ENCODE measurements at places on chromosomes 12 and 14.
A peak's percentile ranks its signal among the peaks of the same experiment; 100 is the strongest.

DNA sequence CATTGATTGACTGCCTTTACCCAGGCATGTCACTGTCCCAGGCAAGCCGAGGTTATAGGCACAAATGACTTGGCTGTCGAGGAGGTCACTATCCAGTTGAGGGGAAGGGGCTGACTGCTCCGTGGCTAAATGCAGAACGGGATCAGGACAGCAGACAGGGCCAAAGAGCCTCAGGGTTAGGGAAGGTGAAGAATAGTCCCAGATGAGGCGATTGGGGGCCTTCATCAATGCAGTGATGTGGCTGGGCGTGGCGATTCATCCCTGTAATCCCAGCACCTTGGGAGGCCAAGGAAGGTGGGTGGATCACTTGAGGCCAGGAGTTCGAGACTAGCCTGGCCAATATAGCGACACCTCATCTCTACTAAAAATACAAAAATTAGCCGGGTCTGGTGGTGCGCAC lies 10.7 kb upstream of the GLT1D1 start:
- no peak for DNase-seq

DNA sequence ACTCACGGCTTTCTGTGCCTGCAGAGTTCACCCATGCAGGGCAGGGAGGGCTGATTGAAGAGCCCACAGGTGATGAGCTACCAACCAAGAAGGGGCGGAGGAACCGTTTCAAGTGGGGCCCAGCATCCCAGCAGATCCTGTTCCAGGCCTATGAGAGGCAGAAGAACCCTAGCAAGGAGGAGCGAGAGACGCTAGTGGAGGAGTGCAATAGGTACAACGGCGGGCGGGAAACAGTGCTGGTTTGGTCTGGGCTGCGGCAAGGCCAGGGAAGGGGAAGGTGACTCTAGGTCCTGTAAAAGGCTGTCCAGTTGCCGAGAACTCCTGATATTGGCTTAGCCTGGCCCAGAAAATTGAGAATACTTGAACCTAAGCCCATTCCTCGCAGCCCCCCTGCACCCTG lies 15.2 kb downstream of the HNF1A start:
- DNase-seq = no peak

- DNase-seq = no peak
Observed at GRCh38 chr12:80513211-80513610, 69.2 kb downstream of the PTPRQ start.

DNA sequence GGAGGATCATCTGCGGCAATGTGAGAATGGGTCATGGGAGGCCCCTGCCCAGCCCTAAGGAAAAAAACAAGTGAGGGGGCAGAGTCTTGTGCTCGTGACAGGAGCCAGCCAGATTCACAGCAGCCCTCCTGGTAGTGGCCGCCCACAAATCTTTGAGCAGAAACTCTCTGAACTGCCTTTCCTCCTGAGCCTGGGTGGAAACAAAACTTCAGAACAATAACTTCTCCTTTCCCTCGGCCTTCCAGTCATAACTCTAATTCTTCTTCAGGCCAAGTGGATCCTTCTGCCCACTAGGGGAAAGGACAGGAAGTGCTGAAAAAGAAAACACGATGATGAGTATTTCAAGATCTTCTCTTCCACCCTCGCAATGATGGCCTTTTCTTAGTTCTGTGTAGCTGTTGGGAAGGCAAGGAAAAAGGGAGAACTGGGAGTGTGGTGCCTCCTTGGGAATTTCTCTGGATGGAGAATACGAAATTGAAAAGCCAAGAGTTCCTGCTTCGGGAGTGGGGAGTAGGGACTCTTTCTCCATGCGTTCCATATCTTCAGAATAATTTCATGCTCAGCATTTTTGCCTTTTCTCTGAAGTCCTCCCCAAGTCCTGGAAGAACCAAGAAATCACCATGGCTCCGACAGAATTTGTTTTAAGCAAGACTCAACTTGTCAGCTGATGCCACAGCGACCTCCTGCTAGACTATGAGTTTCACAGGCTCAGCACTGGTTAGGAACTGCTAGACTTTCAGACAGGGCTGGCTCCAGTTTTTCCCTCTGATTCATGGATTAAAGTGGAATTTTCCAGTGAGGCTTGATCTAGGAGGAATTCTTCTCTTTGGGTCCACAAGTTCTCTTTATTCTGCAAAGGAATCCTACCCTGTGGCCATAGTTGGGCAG lies 188.9 kb downstream of the CAND1 start:
- no peak for DNase-seq

- no peak for DNase-seq
Observed at GRCh38 chr12:120158351-120158750, 36.2 kb downstream of the GCN1 start.

DNA sequence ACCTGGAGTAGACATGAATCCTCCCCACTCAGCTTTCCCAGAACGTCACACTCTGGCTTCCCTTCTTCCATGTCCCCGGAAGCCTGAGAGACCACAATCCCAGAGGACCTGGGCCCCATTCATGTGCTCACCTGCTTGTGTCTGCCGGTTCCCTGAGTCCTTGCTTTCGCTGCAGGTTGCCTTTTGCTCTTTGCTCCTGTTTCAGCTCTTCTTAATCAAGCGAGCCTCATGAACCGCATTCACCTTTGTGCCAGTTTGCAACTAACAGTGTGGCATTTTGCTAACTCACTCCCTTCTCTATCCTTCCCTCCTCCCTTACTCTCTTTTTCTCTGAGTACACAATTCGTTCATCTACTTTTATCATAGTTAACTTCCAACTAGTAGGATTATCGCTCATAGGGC lies 23.1 kb downstream of the ENTPD5 start:
- no peak for DNase-seq

GRCh38 chr14:105840266-105841021 lies 314.1 kb downstream of the TMEM121 start:
- no peak for DNase-seq

GRCh38 chr12:65209655-65210043 lies 40.3 kb downstream of the LEMD3 start:
- DNase-seq = no peak

DNA sequence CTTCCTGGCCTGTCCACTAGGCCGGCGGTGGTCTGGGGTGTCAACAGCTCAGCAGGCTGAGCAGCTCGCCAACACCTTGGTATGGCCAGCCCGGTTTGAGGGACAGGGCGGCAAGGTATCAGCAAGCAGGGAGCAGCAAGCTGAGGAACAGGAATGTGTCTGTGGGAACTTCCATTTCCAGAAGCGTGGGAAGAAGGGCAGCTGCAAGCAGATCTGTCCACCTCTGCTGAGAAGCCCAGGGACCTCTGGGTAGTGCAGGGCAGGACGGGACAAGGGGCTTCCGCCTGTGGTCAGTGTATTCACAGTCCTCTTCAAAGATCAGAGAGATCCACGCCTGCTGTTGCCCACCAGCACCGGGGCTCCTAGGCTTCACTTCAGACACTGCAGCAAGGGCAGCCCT lies 36.0 kb downstream of the ACTN1 start:
- no peak for DNase-seq

DNA sequence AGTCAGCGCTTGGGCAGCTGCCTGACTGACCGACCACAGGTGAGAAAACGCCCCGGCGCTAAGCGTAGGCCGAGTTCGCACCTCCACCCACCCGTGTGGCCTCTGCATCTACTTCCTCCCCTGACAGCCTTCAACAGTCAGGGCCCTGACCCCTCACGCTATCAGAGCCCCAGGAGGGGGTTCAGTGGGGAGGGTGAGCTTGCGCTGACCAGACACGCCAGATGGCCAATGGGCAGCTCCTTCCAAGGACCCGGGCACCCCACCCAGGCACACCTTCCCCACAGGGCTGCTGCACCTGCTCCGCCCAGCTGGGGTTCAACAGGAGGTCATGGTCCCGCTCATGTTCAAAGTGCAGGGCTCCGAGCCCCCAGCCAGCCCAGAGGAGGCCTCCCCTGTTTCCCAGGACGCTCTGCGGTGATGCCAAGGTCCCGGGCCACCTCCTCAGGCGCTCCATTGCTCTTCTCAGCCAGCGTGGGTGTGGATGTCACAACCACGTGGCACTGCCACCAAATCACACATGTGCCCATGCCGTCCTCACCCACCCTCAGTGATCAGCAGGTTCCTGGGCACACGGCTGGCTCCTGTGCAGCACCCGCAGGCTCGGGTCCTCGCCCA lies 48.7 kb upstream of the BCL11B start:
- DNase-seq = no peak

- DNase-seq = no peak
Observed at GRCh38 chr14:92581966-92582566, 68.5 kb downstream of the RIN3 start.

DNA sequence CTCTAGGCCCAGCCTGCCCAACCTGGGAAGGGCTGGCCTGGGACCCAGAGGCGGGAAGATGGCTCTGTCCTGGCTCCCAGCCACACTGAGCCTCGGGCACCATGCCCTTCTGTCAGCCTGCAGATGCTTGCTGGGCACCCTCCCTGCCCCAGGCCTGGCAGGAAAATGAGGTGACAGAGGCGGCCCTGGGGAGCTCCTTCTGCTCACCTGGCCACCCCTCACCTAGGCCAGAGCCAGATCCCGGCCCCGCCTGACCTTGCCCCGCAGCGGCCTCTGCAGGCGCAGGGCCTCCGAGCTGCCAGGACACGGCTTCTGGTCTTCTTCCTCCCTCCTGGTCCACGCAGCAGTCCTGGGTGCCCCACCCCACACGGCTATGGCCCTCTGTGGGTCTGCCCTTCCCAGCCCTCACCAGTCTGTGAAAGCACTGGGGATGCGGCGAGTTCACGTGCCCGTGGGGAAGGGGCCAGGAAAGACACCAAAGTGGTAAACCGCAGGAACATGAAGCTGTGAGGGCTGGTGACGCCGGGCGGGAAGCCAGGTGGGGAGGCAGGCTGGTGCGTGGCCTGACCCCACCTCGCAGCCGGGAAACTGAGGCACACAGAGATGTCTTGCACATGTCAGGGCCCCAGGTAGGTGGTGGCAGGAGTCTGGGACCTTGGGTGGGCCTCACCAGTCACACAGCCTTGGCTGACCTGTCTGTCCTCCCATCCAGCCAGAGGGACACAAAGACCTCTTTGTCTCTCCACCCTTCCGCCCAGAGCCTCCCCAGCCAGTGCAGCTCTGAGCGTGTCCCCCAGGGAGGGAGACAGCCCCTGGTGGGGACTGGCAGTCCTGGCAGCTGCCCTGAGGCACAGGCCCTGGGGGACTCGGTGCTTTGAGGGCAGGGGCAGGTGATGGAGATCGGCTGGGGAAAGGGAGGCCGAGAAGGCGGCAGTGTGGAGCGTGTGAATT lies 12.8 kb downstream of the BAG5 start:
- peak; percentile 39 for DNase-seq

GRCh38 chr14:92493024-92493423 lies 20.6 kb upstream of the RIN3 start:
- no peak for DNase-seq

- no peak for DNase-seq
Observed at GRCh38 chr14:101082436-101083384, 179.2 kb upstream of the RTL1 start.

GRCh38 chr12:93447555-93448290 lies 6.0 kb upstream of the UBE2N start:
- DNase-seq = no peak

- DNase-seq = no peak
Observed at GRCh38 chr14:98408024-98408555, 863.9 kb downstream of the BCL11B start.

DNA sequence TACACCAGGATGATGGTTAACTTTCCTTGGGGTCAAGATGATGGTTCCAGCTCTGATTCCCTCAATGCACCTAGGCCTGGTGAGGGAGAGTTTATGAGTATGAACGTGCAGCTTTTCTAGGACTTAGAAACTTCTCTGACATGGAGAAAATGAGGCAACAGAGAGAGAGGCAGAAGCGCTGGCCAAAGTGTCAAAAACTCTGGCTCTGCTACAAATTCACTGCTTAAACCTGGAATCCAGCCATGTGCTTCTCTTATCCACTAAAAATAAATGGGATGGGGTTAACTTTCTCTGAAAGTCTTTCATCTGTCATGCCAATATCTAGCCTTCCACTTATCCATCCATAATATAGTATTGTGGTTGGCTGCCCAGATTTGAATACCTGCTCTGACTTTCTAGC lies 568.7 kb downstream of the MED13L start:
- peak; percentile 40 for DNase-seq

- no peak for DNase-seq
Observed at GRCh38 chr12:108635201-108635996, 1.7 kb upstream of the SELPLG start.

DNA sequence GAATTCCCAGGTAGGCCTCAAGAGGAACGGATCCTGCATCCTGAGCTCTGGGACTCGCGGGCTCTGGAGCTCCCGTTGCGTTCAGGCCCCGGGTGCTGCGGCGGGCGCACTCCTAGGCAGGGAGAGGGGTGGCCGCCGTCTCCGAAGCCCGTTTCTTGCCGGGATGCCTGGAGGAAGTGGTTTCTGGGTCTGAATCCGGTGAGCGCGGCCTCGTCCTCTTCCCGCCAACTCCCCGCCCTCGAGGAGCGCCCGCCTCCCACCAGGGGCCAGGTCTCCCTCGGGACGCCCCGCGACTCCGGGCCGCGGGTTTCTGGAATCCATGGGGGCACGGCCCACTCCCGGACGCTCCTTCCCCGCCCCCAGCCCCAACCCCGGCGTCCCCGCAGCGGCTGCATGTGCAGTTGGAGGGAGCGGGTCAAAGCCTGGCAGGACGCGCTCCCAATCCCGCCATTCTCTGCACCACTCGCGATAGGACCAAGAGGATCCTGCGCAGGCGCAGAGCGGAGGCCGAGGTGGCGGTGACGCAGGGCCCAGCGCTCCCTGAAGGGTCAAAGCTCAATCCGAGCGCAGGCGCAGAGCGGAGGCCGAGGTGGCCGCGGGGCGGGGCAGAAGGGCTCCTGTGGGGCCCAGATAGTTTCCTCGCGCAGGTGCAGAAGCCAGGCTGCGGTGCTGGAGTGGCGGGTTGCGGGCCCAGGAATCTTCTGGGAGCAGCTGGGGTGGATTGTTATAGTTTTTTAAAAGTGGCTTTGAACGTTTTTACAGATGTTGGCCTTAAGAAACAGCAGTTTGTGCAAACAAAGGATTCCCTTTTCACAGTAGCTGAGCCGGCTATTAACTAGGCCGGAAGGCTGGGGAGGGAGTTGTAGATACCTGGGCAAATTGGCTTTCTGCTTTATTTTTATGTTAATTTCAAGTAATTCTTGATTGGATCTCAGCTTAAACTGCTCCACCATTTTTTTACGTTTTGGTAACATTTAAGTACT lies 796.4 kb downstream of the AACS start:
- peak; percentile 86 for DNase-seq

GRCh38 chr12:29282031-29282816 lies 98.7 kb downstream of the ERGIC2 start:
- no peak for DNase-seq

DNA sequence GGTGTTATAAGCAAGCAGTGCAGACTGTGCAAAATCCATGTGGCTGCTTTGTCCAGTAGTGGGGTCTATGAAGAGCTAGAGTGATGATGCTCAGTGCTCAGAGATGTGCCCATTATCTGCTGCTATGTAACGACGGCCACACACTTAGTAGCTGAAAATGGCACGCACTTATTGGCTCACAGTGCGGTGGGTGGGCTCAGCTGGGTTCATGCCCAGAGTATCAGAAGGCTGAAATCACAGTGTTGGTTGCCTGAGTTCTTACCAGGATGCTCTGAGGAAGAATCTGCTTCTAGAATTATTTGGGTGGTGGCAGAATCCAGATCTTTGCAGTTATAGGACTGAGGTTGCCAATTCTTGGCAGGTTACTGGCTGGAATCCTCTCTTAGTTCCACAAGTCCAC lies 124.7 kb downstream of the SLC15A4 start:
- DNase-seq = no peak

All from femur (tissue), 1 donor.